ENCODE measurements at places on chromosomes 6 and 20. TPM values are rescaled to one million over a fixed set of nuclear protein-coding genes. Genes with fewer than 3 reads are reported as not detected.

Gene OTOR
- total RNA-seq: not detected

Gene SLC4A11
- 3.1 TPM for total RNA-seq

Gene DEF6
- 42.8 TPM for total RNA-seq

Gene PHF20
- 28.0 TPM for total RNA-seq

Gene BMP7
- total RNA-seq: not detected

Data from tracheal epithelial cell (primary cell).